Mesothelial cell of epicardium (in vitro differentiated cells): ENCODE measurements at places on chromosomes 6 and 20. TPM values are rescaled to one million over a fixed set of nuclear protein-coding genes. Genes with fewer than 3 reads are reported as not detected.

PDYN gene
- not detected in 3 replicates for total RNA-seq

CNR1 gene
- 6.2 to 6.9 TPM (median 6.3 TPM) in 3 replicates for total RNA-seq

SAYSD1 gene
- total RNA-seq: 14.2 to 15.2 TPM (median 15.0 TPM) in 3 replicates

ARMH2 gene
- total RNA-seq: not detected in 3 replicates

XKR7 gene
- 0.25 to 0.32 TPM (median 0.29 TPM) in 3 replicates for total RNA-seq

RPL7L1 gene
- 89.2 to 90.6 TPM (median 90.1 TPM) in 3 replicates for total RNA-seq

DUSP15 gene
- 8.4 to 10.4 TPM (median 8.5 TPM) in 3 replicates for total RNA-seq

OXT gene
- not detected in 3 replicates for total RNA-seq

CCN5 gene
- total RNA-seq: not detected in 3 replicates

MAP3K5 gene
- 8.3 to 9.5 TPM (median 8.9 TPM) in 3 replicates for total RNA-seq

TMEM170B gene
- total RNA-seq: 5.6 to 6.1 TPM (median 5.7 TPM) in 3 replicates

THEMIS gene
- not detected in 3 replicates for total RNA-seq

MRPL2 gene
- total RNA-seq: 50.5 to 55.5 TPM (median 54.9 TPM) in 3 replicates

SLC25A27 gene
- 33.8 to 40.5 TPM (median 34.6 TPM) in 3 replicates for total RNA-seq

SIRPD gene
- not detected in 3 replicates for total RNA-seq

RPP40 gene
- 6.8 to 7.2 TPM (median 6.9 TPM) in 3 replicates for total RNA-seq

ENPP5 gene
- total RNA-seq: 7.4 to 8.7 TPM (median 7.7 TPM) in 3 replicates

HMGCLL1 gene
- total RNA-seq: 1.7 to 3.5 TPM (median 2.4 TPM) in 3 replicates

DNA sequence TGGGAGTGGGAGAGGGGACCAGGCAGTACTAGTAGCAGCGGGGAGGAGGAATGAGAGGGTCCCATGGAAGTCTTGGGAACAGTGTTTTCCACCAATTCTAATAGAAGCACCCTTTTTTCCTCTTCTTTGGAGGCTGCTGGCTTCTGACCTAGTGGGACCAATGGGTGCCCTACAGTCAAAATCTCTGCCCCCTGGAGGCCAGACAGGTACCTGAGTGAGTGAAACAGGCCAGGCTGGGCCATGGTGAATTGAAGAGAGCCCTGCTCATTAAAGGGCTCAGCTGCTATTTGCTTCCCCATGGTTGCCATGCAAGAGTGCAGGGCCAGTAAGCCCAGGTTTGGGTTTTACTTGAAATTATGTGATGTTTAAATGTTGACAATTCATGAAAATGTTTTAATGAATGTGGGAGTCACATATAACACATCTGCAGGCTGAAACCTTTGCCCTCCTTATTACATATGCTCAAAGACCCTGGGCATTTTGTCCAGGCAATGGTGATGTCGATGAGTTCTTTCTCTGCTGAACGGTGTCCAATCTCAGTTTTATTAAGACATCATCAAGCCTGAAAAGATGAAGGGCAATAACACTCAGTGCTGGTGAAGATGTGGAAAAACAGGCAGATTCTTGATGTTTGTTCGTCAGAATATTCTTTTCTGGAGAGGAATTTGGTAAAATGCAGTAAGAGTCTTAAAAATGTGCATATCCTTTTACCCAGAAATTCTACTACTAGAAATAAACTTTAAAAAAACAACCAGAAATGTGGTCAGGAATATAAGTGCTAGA is 42.3 kb upstream of the OCSTAMP start:
- DNase-seq: no peak

GRCh38 chr20:2387180-2387577 is 6.5 kb downstream of the TGM6 start:
- DNase-seq: no peak

DNA sequence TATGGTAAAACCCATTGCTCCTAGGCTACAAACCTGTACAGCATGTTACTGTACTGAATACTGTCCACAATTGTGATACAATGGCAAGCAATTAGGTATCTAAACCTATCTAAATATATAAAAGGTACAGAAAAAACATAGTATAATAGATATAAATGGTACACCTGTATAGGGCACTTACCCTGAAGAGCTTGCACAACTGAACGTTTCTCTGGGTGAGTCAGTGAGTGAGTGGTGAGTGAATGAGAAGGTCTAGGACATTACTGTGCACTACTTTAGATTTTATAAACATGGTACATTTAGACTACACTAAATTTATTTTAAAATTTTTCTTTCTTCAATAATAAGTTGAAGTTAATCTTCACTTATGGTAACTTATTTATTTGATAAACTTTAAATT is 119.9 kb upstream of the CEP85L start:
- DNase-seq: no peak

- DNase-seq: no peak
These were observed 21.3 kb downstream of the STAU1 start for GRCh38 chr20:49166534-49167449.

DNA sequence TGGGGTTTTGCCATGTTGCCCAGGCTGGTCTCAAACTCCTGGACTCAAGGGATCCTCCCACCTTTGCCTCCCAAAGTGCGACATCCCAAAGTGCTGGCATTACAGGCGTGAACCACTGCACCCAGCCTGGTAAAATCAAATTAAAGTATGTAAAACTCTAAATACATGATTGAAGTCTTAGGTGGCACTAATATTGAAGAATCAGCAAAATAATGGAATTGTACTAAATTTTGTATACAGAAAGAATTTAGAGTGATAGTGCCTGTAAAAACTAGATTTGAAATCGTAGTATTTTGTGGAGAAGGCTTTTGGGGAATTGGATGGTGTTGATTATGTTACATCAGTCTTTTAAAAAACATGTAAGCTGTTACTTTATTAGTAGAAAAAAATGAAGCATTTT is 10.0 kb upstream of the PRDM1 start:
- DNase-seq: no peak

GRCh38 chr20:33812908-33813462 is 1.8 kb downstream of the CHMP4B start:
- DNase-seq: no peak

- DNase-seq: no peak
These were observed 152.4 kb downstream of the ADAT2 start for GRCh38 chr6:143298071-143298470.

- DNase-seq: no peak
These were observed 790 bp upstream of the E2F1 start for GRCh38 chr20:33686984-33687366.

- no peak for DNase-seq
These were observed 19.2 kb downstream of the DCBLD1 start for GRCh38 chr6:117501722-117502121.

- DNase-seq: no peak
These were observed 11.5 kb downstream of the MDC1 start for GRCh38 chr6:30705620-30706019.

DNA sequence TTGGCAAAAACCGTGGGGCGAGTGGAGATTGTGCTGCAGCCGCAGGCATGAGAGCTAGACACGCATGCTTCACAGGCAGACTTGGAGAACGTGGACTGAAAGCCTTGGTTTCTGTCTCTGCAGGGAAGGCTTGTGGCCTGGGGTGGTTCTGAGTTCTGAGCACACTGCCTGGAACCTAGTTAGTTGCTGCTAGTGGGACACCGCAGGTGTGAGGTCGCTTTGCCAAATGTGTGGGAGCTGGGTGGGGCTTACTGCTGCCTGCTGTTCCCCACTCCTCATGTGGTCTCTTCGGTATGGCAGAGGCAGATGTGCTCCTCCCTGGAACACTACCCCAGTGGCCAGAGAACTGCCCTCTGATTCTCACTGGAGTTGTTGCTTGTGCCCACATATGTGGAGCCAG is 484.0 kb downstream of the MMUT start:
- no peak for DNase-seq

DNA sequence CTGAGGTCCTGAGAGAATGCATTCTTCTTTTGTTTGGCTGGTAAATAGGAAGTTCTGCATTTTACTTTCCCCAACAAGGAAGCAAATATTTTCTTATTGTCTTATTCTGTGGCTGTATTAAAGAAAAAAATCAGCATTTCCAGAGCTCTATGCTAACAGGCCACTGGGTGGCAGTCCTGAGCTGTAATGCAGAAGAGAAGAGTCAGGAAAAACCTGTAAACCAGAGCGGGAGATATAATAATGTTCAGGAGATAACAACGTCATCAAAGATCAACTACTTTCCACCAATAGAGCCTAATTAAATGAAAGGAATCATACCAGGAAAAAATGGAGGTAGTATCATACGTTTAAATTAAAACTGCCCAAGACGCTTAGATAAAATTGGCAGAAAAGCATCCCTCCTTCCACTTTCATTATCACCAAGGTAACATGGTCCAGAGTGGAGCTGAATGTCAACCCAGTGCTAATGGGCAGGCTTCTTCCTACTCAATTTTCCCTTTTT is 55.6 kb upstream of the CARMIL1 start:
- peak; percentile 56 for DNase-seq

- DNase-seq: peak; percentile 77
These were observed 5.4 kb upstream of the PLAGL1 start for GRCh38 chr6:144013486-144013909.

GRCh38 chr20:62219992-62220665 is at the start of gene HRH3:
HRH3 (minus strand) TSS chr20:62220278; CDS start chr20:62219970, 308 bp downstream.
- peak; percentile 73 for DNase-seq

- DNase-seq: no peak
These were observed 614.6 kb downstream of the DHX35 start for GRCh38 chr20:39576771-39577170.

GRCh38 chr6:146857980-146858347 is 259.2 kb downstream of the ADGB start:
- DNase-seq: no peak

- no peak for DNase-seq
These were observed 21.5 kb upstream of the TAF4 start for GRCh38 chr20:62087227-62087626.

DNA sequence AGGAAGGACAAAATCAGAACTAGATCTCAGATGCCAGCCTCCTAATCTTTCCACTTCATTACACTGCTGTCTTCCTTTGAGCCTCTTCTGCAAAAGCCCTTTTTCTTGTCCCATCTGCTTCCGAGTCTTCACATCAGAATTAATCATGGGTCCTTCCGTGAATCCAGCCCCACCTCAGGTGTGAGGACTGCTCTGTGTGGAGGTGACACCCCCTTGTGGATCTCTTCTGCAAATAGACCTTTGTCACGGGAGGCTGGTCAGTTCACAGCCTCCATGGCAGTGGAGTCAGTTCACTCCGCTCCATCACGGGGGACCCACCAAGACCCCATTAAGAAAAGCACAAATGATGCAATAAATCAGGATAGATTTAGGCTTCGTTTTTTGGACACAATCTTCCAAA is 171.1 kb downstream of the ADAT2 start:
- no peak for DNase-seq
